ENCODE measurements at places on chromosomes 4 and X.

DNA sequence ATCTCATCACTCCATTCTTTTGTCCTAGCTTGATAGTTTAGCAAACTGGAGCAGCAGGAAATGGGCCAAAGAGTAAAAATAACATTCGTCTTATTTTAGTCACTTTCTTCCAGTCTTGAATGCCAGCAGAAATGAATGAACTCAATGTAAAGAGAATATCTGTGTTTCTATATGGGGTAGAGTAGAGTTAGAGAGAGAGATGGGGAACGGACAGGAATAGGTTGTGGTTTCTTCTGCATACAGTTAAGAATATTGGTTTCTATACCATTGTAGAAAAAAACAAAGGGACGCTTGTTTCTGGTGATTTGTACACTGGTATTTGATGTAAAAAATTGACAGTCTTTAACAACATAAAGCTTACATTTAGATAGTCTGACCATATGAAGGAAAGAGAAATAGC lies 8.9 kb downstream of the GPR174 start:
- DNase-seq = no peak

- no peak for DNase-seq
Observed at GRCh38 chr4:30714408-30715031, 5.6 kb upstream of the PCDH7 start.

DNA sequence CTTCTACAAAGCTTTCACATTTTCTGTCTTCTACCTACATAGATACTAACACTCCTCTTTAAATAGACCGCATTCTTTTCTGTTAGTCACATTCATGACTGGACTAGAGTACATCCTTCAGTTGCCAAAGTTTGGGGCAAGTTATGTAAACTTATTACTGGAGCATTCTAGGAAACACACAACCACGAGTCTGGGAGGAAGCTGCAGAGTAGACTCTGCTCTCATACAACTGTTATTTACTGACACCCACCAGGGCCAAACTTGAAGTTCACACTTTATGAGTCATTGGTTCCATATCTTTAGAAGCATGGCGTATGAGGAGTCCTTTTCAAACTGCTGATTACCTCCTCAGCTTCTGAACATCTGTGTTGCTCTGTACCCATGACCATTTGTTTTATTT lies 87.0 kb downstream of the RNF150 start:
- no peak for DNase-seq

DNA sequence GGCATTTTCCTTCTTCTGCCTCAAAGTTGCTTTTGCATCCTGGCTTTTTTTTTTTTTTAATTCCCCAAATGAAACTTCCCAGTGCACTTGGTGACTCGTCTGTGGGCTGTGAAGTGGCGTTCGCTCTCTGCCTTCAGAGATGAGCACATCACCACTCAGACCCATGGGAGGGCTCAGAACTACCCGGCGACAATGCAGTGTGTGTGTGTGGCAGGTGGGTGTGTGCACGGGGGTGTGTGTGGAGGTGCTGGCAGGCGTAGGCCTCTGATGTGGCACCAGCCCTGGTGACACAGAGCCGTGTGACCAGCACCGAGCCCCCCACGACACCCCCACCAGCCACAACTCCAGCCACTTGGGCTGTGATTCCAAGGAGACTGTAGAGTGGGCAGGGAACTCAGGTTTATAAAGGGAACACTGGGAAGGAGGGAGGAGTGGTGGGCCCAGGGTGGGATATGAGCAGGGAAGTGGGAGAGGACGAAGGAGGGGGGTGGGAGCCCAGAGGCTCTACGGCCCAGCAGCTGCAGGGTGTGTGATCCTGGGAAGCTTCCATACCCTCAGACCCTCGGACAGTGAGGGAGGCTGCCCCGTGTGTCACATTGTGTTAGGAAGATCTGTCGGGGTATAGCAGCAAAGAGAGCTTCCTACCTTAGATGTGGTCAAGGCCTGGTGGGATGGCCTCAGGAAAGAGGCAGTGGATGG lies 6.0 kb upstream of the WFS1 start:
- no peak for DNase-seq

GRCh38 chr4:112513971-112514646 lies 1.9 kb downstream of the NEUROG2 start:
- DNase-seq = no peak

- no peak for DNase-seq
Observed at GRCh38 chrX:150543230-150544155, 24.9 kb upstream of the MTM1 start.

GRCh38 chr4:91997045-91997444 lies 306.7 kb upstream of the GRID2 start:
- no peak for DNase-seq

DNA sequence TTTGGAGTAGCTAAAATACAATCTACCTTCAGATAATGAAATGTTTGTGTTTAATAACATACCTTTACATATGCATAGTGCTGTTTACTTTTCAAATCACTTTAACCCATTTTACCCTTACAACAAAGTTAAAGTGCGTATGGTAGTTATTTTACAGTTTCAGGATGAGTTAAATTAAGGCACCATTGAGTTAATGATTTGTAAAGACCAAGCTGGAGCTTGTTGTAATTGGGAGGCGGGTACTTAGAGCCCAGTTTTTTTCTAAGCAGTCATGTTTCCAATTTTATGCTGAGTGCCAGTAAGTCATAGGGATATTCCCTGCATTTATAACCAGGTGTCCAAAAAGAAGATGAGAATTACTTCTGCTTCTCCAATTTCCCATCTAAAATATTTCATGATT lies 84.2 kb upstream of the NRK start:
- DNase-seq = no peak

GRCh38 chr4:8287343-8288280 lies 18.1 kb downstream of the HTRA3 start:
- DNase-seq = no peak

DNA sequence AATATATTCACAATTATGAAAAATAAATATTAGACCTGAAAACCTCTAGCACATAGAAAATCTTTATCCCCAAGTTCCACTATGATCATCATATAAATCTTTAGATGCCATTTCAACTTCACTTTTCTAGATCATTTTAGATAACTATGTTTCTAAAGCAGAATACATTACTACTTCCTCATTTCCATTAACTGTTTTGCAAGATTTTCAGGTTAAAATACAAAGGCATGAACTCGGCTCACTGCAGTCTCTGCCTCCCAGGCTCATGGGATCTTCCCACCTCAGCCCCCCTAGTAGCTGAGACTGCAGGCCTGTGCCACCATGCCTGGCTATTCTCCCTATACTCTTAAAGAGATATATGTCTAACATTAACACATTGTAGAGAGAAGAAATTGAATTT lies 1365.9 kb upstream of the AGA start:
- no peak for DNase-seq

GRCh38 chrX:44482575-44482974 lies 60.1 kb downstream of the FUNDC1 start:
- no peak for DNase-seq

- no peak for DNase-seq
Observed at GRCh38 chr4:155789391-155789790, 30.6 kb downstream of the GUCY1B1 start.

DNA sequence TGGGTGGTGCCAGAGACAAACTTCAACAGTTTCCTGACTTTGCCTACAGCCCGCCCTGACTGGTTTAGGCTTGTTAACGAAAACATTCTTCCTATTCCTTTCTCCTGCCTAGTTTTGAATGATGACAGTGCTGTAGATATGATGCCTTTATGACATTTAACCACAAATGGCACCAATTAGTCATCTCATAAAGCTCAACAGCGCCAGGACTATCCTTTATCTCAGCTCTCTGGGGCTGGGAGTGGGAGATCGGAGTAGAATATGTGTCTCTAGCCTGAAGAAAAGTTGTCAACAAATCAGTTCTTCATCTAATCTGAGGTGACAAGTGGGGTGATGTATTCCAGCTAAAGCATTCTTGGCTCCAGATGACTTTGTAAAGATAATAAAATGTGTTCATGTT lies 64.6 kb upstream of the SH3RF1 start:
- DNase-seq = no peak

DNA sequence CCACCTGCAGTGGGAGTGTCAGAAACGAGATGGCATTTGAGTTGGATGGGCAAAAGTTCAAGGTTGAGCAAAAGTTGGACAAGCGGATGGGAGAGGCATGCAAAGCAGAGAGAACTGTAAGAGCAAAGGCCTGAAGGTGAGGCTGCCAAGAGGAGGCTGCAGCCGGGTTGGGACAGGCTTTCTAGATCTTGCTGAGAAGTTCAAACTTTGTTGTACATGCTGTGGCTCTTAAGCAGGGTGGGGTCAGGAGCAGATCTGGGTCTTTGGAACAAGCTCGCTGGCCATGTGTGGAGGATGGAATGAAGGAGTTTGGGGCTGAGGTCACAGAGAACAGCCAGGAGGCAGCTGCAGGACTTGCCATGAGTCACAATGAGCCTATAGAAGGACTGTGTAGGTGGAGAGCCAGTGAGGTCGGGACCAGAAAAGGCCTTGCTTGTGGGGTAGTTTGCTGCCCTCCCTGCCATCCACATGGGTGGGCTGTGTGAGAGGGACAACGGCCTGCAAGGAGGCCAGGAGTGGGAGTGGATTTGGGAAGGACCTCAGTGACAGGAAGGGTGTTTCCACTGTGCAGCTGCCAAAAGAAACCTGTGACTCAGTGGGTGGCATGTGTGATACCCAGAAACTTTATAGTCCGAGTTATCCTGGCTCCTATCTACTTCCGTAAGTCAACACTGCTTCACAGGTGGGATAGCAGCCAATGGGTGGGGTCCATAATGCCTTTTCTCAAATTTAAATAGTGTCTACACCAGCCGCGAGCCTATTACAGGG lies 210.4 kb downstream of the MID1IP1 start:
- DNase-seq = no peak

GRCh38 chrX:112630187-112630586 lies 49.6 kb downstream of the LHFPL1 start:
- DNase-seq = no peak

DNA sequence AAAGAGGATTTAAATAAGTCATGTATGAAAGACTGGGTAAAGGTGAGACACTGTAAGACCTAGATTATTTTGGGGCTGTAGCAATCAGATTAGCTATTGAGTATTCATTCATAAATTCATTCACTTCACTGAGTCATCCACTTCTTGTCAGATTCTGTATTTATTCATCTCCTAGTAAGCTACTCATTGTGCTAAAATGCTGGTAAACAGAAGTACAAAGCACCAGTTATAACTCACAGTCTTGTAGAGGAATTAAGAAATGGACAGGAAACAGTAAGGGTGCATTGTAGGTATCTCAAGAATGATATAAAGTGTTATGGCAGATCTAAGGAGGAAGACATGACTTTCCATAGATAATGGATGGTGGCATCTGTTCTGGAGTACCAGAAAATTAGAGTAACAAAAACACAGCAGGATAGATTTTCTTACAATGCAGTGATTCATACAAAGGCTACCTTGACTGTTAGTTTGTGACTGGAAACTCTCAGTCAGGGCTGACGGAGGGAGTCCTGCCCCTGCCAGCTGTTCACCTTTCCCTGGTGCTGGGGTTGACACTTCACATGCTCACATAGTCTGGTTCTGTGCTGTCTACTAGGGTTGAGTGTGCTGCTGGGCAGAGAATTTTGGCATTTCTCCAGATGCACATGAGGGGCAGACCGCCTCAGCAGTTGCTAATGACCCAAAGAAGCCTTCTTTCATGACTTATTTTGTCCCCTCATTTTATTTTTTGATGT lies 26.5 kb upstream of the HAND2 start:
- no peak for DNase-seq

GRCh38 chrX:20059467-20060128 lies 57.1 kb downstream of the MAP7D2 start:
- DNase-seq = no peak

GRCh38 chr4:119549639-119550038 lies 79.0 kb downstream of the PDE5A start:
- no peak for DNase-seq
